ENCODE measurements at places on chromosomes 13 and 19.

GRCh38 chr13:23289917-23290357 lies 109.2 kb downstream of the SGCG start:
- no peak for DNase-seq

DNA sequence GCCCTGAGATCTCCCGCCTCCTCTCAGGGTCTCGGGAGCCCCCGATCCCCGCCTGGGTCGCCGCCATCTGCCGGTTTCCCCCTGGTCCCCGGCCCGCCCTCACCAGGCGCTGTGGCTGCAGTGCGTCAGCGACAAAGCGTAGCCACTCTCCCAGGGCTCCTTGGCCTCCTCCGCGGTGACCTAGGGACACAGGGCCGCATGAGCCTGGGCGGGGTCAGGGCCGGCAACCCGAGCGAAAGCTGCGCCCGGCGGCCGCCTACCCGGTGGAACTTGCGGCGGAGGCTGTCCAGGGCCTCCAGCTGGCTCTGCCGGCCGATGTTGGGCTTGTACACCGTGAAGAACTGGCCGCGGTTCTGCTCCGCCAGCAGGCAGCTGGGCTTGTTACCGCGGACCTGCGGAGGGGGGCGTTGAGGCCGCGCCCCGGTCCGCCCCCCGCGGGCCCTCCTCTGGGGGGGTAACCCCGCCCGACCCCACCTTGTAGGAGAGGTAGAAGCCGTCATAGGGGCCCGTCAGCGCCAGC lies 5.3 kb downstream of the GPX4 start:
- DNase-seq, result no peak

DNA sequence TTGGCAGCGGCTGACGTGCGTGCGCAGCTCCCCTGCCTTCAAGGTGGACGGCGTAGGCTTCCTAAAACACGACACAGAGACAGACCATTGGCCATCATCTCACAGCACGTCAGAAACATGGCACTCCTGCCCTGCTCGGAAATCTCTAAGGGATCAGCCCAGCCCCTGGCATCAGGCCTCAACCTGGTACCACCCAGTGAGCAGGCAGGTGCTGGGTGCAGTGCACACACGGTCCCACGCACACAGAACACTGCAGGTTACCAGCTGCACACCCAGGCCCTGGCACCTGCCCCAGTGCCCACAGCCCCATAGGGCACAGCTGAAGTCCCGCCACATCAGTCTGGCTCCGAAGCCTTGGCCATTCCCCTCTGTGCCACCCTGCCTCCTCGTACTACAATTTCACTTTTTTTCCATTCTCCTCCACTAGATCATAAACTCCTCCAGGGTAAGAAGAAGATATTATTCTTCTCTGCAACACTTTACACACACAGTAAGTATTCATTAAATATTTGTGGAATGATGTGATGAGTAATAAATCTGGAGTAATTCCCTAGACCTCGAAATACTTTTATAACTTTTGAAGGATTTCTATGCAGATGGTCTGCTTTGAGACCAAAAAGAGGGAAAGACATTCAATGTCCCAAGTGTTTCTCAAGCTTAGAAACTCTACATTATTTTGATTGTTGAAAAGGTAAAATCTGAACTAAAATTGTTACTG lies 156.4 kb downstream of the COL4A1 start:
- DNase-seq, result no peak

GRCh38 chr13:50617134-50617721 lies 226.3 kb downstream of the DLEU7 start:
- no peak for DNase-seq

- peak; percentile 16 for DNase-seq
Measured at GRCh38 chr13:74288361-74288911, 154.2 kb upstream of the KLF12 start.

DNA sequence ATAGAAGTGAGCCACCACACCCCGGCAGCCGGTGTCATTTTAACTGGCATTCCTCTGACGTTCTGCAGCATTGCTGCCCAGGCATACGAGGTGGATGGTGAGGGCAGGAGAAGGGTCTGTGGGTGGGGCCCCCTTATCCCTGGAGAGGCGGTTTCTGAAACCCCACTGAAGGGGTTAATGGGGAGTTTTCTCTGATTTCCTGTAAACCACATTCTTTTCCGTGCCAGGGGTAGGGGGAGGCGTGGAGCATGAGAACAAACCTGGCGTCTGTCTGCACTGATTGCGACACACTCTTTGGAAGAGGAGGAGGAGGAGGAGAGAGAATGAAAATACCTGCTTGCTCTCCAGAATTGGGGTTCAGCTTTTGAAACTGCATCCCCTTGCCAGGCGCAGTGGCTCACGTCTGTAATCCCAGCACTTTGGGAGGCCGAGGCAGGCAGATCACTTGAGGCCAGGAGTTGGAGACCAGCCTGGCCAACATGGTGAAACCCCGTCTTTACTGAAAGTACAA lies 2.7 kb upstream of the C3 start:
- no peak for DNase-seq

DNA sequence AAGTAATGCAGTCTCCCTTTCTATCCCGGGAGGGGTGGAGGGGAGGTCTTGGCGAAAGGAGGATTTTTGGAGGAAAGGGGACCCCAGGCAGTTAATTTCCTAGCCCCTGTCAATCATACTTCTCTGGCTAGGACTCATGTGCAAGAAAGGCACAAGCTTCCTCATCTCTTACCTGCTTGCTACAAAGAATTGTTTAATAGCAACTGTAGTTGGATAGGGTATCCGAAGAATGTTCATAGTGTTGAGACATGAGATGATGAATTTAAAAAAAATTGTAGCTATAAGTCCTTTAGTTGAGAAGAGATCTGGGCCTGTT lies 525 bp downstream of the BORA start:
- no peak for DNase-seq

DNA sequence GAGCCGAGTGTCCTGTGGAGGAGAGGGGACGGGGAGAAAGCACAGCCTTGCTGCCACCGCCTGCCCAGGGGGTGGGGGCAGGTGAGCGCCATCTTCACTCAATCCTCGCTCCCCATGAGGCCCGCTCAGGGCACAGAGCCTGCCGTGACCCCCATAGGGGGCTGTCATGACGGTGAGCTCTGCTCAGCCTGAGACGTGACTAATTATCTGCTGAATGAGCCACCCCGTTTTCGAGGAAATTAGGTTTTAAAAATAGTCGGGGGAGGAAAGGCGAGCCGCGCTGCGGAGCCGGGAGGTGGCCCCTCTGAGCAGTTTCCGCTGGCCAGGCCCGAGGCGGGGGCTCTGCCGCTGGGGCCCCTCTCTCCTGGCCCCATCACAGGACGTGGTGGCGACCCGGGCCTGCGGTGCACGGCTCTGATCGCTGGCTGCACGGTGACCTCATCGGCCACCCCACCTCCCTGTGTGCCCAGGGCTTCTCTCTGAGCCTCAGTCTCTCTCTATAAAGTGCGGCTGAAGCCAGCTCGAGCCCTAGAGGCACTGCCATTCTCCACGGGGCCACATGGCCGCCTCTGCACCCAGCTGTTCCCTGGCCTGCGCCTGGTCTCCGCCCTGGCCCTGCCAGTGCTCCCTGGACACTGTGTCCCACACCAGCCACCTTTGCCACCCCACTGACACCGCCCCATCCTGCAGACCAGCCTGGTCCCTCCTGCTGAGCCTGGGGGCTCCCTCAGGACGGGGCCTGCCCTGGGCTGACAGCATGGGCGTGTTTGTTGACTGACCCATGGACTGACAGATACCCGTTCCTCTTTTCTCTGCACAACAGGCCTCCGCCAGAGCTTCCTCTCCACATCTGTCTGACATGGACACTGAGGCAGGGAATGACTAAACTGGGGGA lies 28.3 kb downstream of the PIP5K1C start:
- DNase-seq, result peak; percentile 56

DNA sequence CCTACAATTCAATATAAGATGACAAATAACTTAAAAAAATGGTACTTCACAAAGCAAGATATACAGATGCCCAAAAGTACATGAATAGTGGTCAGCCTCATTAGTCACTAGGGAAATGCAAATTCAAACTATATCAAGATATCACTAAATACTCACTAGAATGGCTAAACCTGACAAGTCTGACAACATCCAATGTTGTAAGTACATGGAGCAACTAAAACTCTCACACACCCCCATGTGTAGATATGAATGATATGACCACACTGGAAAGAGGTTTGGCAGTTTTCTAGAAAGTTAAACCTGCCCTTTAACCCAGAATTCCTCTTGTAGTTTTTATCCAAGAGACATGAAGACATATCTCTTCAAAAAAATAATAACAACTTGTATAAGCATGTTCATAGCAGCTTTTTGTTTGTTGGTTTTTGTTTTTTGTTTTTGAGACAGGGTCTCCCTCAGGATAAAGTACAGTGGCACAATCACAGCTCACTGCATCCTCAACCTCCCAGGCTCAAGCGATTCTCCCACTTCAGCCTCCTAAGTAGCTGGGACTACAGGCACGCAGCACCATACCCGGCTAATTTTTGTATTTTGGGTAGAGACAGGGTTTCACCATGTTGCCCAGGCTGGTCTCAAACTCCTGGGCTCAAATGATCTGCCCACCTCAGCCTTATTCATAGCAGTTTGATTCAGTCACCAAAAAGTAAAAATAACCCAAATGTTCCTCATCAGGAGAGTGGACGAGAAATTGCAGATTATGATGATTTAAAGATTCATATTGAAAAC lies 55.1 kb downstream of the RFX2 start:
- DNase-seq, result no peak

GRCh38 chr13:28013482-28013881 lies 25.0 kb upstream of the URAD start:
- no peak for DNase-seq

- DNase-seq, result peak; percentile 16
Measured at GRCh38 chr19:3983936-3984583, 1.2 kb downstream of the EEF2 start.

DNA sequence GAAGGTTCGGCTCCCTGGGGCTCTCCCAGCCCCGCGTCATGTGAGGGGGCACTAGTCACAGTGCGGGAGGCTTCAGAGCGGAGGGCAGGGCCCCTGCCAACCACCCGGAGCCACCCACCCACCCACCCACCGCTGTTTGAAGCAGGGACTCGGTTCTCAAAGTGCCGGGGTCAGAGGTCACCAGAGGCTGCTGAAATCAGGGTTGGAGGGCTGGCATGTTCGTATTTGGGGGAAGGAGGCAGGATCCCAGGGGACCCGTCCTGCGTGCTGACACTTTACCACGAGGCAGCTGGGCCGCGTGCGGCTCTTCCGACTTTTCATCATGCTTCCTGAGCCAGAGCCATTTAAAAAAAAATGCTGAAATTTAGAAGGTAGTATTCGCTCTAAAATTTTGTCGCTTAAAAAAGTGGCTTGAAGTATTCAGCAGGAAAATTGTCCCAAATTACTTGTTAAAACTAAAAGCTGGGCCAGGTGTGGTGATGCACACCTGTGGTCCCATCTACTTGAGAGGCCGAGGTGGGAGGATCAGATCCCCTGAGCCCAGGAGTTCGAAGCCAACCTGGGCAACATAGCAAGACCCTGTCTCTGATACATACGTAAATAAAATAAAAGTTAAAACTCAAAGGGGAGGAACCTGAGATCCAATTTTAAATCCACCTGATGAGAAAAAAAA lies 21.2 kb downstream of the ATP11A start:
- no peak for DNase-seq

- no peak for DNase-seq
Measured at GRCh38 chr19:11105014-11105636, 15.9 kb downstream of the LDLR start.

GRCh38 chr13:31096654-31097302 lies 64.9 kb downstream of the HSPH1 start:
- DNase-seq, result no peak

DNA sequence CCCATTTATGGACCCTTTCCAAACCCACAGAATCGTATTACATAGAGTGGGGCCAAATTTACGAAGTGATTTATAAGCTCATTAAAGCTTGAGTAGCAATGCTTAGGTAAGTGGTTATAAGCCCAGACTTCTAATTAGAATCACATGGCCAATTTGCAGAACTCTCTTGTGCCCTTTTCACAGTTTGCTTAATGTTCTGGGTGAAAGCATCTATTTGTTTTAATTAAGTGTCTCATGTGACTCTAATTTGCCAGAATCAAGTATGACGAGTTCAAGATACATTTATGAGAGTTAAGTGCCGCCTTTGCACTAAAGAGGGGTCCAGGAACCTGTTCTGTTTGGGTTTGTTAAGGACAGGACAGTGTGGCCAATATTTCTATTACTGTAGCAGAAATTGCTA lies 46.0 kb upstream of the ZNF681 start:
- DNase-seq, result no peak

GRCh38 chr19:19171821-19172532 lies 1.9 kb upstream of the MEF2B start:
- DNase-seq, result no peak

GRCh38 chr19:46480415-46480814 lies 9.1 kb upstream of the PNMA8A start:
- no peak for DNase-seq

DNA sequence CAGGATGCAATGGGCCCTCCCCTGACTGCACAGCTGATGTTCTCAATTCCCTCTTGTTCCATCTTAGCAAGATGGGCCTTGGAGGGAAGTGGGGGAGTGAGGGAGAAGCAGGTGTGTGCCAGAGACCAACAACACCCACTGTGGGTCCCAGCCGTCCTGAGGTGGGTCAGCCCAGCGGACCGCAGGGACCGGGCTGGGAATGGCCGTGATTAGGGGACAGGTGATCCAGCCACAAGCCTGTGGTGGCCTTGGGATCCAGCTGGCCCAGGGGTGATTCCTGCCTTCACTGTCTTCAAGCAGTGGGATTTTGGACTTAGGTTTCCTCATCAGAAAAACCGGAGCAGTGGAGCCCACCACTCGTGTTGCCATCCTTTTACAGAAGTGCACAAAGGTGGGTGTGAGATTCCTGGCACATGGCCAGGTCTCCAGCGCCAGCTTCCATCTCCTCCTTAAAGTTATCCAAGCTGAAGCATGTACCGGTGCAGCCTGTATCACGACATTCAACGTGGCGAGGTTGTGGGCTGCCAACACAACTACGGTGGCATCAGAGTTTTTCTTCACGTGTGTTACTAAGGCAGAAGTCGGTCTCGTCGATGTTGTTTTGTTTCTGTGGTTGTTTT lies 9.0 kb upstream of the ATP11A start:
- DNase-seq, result no peak

GRCh38 chr19:29843180-29844051 lies 31.6 kb downstream of the CCNE1 start:
- DNase-seq, result no peak

DNA sequence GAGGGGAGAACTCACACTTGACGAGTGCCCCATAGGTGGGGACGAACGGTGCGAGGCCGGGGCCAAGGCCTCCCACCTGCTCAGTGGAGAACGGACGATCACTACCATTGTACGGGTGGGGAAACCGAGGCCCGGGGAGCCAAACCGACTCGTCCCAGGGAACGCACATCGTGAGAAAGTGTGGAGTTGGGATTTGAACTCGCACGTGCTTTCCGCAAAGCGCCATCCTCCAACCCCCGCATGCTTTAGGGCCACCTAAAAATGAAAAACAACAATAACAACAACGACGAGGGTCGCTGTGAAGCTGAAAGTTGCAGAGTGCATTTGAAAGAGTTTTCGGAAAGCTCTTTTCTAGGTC lies 458 bp downstream of the ARHGEF1 start:
- no peak for DNase-seq
